ENCODE measurements at places on chromosomes 5 and 9.

GRCh38 chr5:73303148-73304079 is 130.4 kb downstream of the TMEM174 start:
- DNase-seq = peak; percentile 76

- no peak for DNase-seq
Observed at GRCh38 chr9:33464045-33464636, 9.6 kb downstream of the NOL6 start.

DNA sequence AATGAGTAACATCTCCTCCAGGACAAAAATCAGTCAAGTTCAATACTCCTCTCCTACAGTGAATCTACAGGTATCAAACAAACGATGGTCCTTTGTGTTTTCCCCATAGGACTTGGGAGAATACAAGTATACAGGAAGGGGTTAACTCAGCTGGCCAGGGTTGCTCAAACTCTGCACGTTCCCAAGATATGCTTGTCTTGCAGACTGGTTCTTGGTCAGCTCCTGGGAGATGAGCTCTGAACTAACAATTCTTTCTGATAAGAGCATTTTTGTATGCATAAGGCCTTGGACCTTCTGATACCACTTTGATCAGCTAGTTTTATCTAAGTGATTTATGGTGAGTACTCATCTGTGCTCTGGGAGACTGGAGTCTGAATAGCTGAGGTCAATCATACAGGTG is 42.1 kb downstream of the LOX start:
- DNase-seq = no peak

GRCh38 chr5:9787861-9788600 is 157.9 kb upstream of the TAS2R1 start:
- peak; percentile 11 for DNase-seq

DNA sequence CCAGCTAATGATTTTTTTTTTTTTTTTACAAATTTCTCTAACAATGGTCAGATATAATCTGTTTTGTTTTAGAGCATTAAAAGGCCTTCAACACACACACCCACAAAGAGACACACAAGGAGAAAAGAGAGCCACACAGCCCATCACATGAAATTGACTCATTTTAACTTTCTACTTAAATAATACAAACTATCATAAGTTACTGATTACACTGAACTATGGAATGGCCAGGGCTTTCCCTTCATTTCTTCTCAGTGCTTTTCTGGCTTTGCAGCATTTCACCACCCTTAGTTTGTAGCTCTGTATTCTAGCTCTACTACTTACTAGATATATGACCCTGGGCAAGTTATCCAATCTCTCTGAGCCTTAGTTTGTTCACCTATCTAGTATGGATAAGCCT is 13.2 kb downstream of the REEP5 start:
- DNase-seq = no peak

- no peak for DNase-seq
Observed at GRCh38 chr9:34158362-34158869, 20.4 kb upstream of the UBAP1 start.

DNA sequence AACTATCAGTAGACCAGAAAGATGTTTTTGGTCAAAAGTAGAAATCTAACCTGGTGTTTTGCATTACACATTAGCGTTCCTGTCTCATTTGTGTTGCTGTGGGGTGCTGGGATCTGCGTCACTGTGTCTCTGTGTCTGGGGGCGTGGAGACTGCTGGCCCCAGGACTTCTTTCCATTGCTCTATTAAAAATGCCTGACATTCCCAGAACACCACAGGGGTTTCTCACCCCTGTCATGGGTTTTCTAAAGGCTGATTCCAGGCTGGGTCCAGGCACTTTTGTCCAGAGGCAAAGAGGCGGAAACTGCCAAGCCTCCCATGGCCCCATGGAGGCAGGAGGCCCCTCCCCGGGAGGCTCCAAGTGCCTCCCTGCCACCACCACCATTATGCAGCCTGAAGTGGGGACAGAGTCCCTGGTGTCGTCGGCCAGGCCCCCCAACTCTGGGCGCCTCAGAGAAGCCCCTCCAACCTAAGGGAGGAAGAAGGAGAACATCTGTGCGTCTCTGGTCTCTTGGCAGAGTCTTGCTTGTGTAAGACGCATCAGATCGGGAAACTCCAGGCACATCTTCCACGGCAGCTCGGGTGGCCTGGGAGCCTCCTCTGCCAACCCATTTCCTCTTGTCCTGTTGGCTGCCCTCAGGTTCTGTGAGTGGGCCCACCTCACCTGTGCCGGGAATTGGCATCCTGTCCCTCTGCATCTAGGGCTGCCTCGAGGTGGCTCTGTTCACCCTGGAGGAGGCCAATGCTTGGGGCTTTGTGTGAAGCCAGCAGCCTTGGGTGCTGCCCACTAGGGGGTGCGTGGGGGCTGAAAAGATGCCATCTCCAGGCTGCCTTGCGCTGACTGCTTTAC is 13.8 kb upstream of the PLEKHG4B start:
- peak; percentile 75 for DNase-seq

- DNase-seq = no peak
Observed at GRCh38 chr9:96128880-96129279, 173.1 kb downstream of the HSD17B3 start.

DNA sequence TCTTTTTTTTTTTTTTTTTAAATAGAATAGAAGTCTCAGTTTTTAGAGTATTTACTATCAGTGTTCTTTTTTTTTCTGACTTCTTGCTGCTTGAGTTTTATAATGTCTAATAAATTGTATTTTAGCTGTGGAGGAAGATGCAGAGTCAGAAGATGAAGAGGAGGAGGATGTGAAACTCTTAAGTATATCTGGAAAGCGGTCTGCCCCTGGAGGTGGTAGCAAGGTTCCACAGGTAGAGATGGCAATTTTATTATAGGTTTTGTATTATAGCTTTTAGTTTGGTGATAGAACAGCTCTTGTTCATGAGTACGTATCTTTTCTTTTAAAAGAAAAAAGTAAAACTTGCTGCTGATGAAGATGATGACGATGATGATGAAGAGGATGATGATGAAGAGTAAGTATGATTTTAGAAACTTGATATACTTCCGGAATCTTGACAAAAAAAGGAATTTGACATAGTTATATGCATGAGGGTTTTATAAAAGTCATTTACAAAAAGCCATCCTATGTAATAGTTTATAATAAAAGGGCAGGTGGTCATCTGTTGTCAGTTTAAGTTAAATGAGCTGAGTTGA is 5.0 kb downstream of the NPM1 start:
- no peak for DNase-seq

- no peak for DNase-seq
Observed at GRCh38 chr9:117098331-117098730, 316.5 kb downstream of the ASTN2 start.

DNA sequence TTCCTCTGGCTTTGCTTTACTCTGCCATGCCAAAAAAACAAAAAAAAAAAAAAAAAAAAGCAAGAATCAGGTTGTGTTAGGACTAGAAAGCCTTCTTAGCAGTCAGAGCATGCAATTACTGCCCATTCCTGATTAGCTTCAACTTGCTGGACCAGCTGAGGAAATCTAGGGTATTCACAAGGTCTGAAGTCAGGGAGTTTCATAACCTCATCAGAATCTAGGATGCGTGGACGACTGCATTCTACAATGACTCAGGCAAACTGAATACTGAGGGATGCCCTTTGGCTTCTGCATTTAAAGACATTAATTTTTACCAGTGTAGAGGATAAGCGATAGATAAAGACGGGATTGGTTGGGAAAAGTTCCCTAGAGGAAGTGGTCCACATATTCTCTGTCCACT is 39.2 kb upstream of the SHOC1 start:
- no peak for DNase-seq

DNA sequence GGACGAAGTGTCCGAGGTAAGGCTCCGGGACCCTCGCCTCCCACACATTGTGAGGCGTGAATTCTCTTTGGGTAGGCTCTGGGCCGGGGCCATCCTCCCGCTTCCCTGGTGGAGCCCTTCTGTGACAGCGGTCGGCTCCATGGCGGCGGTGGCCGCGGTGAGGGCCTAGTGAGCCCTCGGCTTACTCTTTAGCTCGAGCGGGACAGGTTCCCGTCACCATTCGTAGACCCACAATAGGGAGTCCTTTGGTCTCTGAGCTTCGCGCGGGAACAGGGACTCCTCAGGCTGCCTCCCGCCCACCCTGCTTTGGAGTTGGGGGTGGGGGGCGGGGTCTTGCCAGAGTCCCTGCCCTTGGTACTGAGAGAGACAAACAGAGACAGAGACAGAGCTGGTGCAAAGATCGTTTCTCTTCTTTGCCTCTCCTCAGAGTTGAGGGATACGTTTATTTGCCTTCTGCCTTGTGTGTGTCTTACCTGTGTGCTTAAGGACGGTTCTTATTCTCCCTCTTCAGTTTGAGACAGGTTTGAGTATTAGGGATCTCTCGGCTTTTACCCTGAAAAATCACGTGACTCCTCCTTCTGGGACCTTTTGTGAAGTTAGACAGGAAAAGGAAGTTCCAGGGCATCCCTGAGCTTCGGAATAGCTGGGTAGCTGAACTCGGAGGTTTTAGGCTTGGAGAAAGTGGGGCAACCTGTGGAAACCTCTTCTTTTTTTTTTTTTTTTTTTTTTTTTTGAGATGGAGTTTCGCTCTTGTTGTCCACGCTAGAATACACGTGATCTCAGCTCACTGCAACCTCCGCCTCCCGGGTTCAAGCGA is 833 bp downstream of the ANKHD1 start:
- DNase-seq = peak; percentile 84

DNA sequence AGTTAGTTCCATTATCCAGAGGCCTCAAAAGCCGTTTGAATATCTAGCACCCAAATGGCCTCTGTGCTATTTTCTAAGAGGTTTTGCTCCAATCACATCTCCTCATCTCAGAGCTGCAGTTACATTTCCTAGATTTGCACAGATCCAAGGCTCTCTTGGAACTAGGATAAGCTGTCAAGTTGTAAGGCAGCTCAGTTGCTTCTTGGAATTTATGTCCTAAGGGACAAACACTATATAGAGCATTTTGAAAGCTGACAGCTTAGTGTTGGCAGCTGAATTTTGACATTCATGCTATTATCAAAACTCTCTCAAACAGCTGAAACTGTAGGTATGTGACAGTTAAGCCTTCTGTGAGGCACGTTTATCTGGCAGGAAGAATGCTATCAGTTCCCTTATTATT is 97.0 kb downstream of the MACIR start:
- DNase-seq = no peak

GRCh38 chr5:144108131-144108530 is 62.3 kb downstream of the YIPF5 start:
- DNase-seq = no peak

DNA sequence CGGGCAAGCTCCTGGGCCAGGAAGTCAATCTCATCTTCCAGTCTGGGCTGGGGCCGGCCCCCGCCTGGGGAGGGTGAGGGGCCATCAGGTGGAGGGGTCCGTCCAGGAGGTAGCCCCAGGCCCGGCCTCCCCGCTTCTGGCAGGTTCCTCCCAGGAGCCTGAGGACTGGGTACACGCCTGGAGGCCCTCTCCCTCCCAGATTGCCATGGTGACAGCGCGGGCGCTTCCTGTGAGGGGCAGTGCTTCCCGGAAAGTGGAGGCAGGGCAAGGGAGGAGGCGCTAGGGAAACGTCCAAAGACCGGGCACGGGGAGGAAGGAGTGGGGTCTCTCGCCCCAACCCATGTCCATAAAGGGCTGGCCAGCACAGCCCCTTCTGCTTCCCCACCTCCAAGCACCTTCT is 4.9 kb downstream of the NPDC1 start:
- no peak for DNase-seq

DNA sequence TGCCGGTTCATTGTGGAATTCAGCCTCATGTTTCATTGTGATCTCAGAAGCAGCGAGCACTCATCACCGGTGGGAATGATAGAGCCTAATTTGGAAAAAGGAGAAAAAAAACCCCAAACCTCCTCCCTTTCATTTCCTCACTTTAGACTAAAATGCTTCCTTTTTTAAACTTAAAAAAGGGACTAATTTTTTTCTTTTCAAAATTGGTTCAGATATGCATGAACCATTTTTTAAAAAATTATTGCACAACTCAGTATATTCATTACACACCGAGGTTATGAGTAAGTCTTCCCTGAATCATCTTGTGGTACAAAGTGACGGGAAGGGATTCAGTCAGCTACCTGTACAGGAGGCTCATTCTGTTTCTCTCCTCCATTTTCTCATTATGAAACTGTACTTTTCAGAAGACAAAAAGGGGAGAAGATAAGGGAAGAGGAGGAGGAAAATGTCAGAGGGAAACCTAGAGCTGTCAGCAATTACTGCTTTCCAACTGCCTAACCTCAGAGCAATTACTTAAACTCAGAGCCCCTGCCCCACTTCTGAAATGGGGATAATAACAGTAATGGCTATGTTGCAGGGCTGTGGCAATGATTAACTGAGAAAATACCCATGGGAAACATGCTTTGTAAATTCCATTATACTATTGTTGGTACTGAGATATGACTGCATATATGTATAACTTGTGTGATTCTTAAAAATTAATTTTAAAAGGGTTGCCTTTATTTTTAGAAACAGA is 24.0 kb downstream of the GALNT10 start:
- no peak for DNase-seq

- DNase-seq = no peak
Observed at GRCh38 chr5:140262221-140262620, 40.7 kb downstream of the PFDN1 start.

DNA sequence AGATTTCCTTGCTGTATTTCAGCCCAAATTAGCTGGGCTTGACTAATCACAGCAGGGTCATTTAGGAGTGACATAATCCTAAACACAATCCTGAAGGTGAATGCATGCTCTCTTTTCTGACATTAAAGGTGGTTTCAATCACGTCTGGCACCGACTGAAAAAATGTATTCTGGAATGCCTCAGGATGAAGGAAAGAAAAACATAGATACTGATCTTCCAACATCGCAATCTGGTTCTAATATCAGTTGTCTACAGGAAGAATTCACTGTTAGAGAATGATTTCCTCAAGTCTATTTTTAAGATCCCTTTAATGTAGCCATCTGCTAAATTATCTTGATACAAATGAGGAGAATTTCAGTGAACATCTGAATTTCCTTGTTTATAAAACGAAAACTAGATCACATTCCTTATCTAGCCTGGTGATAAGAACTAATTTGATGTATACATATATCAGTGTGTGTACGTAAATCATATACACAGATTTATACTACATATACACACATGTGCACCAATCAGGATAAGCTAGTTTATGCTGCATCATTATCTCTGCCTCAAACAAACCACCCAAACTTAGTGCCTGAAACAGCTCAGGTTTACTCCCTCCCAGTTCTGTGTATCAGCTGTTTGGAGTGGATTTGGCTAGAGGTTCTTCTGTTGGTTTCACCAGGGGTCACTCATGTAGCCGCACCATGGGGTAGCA is 31.3 kb upstream of the TAS2R1 start:
- no peak for DNase-seq

- DNase-seq = no peak
Observed at GRCh38 chr9:116978155-116978554, 291.1 kb downstream of the TRIM32 start.

DNA sequence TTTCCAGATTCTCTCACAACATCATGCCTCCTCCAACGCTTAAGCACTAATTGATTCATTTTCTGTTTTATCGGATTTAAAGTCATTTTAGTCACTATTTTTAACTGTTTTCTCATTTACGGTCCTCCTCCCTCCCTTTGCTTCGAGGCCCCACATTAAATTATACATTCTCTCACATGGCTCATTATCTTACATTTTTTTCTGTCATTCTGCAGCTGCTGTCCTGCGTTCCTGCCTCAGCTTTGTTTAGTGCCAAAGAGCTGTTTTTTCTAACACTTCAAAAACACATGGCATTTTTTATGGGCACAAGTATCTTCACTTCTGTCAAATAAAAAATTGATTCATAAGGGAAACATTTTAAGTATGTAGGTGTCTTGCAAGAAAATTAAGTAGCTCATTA is 130.1 kb upstream of the FST start:
- no peak for DNase-seq

Measured in neural progenitor cell (in vitro differentiated cells).